Fibroblast of gingiva (primary cell): ENCODE measurements at places on chromosomes 1 and 21.
A peak's percentile ranks its signal among the peaks of the same experiment; 100 is the strongest.

DNA sequence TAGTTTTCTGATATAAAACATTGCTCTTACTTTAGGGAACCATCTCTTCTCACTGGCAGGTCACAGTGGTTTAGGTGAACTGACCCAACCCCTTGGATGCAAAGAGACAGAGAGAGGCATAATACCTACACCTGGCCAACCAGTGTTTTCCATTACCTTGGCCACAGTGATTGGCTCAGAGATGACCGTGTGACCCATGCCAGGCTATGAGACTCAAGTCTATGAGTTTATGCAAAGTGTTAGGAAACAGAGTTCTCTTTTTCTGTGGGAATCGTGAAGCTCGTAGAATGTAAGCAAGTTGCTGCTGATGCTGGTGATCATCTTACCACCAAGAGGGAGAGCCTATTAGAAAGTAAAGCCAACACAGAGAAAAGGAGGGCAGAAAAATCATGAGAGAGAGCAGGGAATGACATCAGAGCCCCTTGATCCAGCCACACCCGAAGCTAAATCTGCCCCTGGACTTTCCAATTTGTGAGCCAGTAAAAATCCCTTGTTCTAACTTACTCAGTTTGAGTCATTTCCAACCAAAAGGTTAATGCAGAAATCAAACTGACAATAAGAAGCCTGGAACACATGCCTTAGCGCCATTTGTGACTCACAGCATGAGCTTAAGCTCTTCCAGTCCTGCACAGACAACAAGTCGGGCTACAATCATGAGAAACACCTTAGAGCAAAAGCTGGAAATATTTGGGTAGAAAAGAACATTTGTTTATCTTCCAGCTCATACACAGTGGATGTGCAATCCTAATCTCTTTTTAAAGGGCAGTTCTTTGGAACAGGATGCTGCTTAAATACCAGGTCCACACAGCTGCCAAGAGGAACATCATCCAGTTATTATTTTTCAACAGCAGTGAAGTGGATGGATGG, 81.3 kb upstream of the KAZN start:
- DNase-seq, result peak; percentile 96

GRCh38 chr1:171485375-171486047, at the start of gene PRRC2C:
Gene PRRC2C (plus strand): TSS chr1:171485530. CDS start chr1:171512089, 26,559 bp downstream.
- DNase-seq, result peak; percentile 98

GRCh38 chr1:222009105-222009730, 267.3 kb upstream of the DUSP10 start:
- no peak for DNase-seq

GRCh38 chr1:207745839-207746767, 5.8 kb upstream of the CD46 start:
- DNase-seq, result peak; percentile 44

DNA sequence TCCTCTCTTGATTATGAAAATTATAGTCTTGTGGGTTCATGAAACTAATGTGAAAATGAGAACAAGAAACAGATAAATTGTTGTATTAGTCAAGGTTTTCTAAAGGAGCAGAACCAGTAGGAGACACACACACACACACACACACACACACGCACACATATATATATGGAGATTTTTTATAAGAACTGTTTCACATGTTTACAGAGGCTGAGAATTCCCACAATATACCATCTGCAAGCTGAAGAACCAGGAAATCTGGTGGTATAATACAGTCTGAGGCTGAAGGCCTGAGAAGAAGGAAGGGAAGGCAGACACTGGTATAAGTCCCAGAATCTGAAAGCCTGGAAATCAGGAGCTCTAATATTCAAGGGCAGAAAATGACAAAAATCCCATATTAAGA, 70.9 kb upstream of the RGS18 start:
- no peak for DNase-seq

- peak; percentile 34 for DNase-seq
Measured at GRCh38 chr1:109151146-109151990, 37.5 kb downstream of the ELAPOR1 start.

DNA sequence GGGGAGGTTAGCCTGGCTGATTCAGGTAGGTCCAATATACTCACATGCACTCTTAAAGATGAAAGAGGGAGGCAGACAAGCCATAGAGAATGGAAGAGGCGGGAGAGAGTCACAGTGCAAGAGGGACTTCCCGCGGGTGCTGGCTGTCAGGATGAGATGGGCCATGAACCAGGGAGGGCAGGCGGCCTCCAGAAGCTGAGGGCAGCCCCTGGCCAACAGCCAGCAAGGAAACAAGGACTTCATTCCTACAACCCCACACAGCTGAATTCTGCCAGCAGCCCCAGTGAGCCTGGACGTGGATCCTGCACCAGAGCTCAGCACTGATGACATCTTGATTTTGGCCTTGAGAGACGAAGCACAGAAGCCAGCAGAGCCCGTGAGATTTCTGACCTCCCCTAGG, 15.1 kb upstream of the B3GALT5 start:
- DNase-seq, result no peak

DNA sequence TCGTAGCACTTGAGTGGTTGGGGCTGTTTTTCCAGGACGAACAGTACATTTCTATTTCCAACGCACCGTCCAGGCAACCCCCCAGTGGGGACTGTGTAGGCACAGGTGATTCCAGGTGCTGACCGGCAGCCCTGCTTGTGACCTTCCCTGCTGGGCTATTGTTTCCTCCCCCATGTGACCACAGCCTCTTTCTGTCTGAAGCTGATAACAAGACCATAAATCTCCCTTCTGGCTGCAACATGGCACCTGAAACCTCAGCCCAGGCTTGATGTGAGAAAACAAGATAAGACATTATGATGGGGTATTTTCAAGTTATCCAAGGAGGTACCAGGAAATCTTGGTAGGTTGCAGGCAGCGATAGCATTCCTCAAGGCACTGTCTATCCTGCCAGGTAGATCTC, 48.2 kb downstream of the HLX start:
- no peak for DNase-seq

DNA sequence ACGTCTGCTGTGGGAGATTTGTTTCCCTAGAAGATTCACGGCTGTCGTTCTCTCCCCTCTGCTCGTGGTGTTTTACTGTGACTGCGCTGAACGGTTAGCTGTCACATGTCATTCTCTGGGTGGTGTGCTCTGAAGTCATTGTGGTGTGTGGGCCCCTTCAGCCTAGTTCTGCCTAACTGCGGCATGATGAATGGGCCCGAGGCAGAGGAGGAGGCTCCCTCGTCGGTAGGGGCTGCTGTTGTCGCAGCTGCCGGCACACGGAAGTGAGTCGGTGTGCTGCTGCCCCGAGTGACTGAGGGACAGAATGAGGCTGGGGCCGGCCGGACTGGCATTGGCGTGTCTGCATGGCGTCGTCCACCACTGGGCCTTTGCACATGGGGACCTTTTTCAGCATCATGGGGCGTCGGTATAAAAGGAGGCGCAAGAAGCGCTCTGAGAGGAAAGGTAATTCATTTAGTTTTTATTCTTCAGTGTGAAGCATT, 77.9 kb downstream of the ADARB1 start:
- no peak for DNase-seq

DNA sequence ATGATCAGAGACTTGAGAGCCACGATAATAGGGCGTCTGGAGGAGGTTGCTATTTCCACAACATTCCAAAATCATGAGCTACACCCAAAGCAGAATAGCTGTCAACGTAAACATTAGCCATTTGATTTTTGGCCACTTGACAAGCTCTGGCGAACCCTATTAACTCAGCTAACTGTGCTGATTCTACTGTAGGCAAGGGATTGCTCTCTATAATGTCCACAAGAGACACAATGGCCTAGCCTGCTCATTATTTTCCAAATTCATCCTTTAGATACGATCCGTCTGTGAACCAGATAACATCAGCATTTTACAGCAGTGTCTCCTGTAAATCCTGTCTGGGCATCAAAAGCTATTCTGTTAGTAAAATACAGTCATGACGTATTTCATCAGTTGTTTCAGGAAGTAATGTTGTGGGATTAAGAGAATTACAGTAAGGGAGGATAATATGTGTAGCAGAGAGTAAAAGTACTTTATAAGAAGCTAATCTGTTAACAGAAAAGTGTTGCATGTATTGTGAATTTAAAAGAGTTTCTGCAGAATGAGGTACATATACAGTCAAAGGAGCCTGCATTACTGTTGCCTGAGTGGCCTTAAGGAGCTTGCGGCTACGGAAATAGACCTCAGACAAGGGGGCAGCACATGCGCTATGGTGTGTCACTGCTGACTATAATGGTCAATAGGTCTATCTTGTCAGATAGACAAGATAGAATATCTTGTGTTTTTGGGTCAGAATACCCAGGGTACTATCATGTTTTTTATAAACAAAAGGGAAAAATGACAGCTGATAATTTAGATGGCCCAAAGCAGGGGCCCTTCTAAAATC, 44.9 kb upstream of the TINAGL1 start:
- peak; percentile 16 for DNase-seq

- no peak for DNase-seq
Measured at GRCh38 chr1:115840605-115841460, at the start of gene NHLH2. Gene NHLH2 (minus strand): TSS chr1:115841126. CDS start chr1:115838372, 2,754 bp downstream.

- peak; percentile 27 for DNase-seq
Measured at GRCh38 chr1:192610112-192610889, 25.6 kb upstream of the RGS13 start.

DNA sequence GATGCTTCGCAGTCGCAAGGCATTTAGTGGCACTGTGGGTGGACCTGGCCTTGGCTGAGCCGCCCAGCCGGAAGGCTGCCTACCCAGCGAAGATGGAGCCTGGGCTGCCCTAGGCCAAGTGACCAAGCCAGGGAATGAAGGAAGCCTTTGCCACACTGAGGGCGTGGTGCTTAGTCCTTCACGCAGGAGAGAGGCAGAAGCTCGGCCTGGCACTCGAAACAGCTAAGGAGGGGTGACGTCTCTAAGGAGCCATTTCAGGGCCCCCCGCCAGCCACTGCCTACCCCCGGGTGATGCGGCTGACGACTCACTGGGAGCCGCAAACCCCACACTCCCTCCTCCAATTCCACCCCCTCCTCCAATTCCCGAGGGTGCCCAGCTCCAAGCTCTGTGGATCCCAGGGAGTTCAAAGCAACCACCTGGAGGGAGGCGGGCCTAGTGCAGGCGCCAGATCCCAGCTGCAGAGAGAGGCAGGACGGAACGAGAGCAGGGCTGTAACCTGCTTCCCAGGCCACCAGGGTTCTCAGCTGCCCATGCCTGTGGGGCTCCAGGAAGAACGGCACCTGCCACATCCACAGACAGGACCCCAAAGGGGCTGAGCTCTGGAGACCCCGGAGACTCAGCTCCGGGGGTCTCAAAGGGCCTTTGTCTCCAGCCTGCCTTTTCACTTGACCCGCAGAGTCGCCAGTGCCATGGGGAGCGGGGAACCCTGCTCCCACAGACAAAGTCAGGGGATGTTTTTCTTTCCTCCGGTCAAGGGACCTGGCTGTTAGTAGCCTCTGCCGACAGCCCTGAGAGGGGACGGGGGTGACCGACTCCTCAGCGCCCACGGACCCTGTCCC, 75.8 kb downstream of the ARHGEF16 start:
- no peak for DNase-seq

DNA sequence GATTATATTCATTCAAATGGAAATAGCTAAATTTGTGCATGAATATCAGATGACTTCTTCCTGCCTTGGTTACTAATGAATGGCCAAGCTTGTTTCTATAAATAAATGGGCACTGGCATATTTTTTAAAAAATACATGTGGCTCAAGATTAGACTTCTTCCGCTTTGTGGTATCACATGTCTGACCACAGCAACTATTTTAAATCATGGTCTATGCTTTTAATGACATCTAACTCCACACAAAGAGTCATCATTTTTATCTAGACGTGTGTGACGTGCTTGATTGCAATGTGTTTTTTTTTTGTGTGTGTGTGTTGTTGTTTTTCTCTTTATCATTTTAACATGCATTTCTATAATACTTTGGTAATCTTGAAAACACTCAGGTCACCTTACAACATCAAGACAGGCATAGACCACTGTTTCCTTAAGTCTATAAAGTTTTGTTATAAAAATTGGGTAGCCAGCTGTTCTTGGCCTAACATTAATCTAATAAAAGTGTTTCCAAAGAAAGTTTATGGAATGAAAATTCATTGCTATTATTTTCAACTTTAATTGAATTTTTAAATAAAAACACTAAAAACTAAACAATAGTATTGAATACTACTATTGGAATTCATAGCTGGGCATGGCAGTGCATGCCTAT, 29.5 kb downstream of the RGS1 start:
- DNase-seq, result peak; percentile 42

- DNase-seq, result no peak
Measured at GRCh38 chr21:28751176-28751575, 241.5 kb downstream of the LTN1 start.

- DNase-seq, result no peak
Measured at GRCh38 chr1:32742956-32743355, 40.4 kb upstream of the SYNC start.

- DNase-seq, result no peak
Measured at GRCh38 chr1:246599315-246599714, 33.1 kb downstream of the CNST start.

DNA sequence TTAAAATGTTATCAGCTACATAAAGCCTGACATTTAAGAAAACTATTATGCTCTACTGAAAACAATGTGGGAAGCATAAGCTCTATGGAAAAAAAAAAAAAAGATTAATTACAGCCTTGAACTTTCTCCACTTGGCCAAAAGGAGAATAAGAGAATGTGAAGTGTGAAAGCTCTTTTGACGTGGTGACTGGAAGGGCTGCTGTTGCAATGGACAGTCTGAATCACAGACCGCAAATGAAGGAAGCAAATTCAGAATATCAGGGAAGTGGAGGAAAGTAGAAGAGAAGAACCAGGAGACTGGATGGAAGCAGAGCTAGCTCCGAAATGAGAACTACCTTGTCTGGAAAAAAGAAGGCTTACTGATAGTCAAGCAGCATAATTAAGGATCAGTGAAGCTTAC, 106.8 kb downstream of the AK5 start:
- DNase-seq, result no peak
